Stomach (tissue), 19 donors: ENCODE measurements at places on chromosomes 3 and 15. TPM values are rescaled to one million over a fixed set of nuclear protein-coding genes. Genes with fewer than 3 reads are reported as not detected.

The CSTA gene
- not detected for total RNA-seq

DNA sequence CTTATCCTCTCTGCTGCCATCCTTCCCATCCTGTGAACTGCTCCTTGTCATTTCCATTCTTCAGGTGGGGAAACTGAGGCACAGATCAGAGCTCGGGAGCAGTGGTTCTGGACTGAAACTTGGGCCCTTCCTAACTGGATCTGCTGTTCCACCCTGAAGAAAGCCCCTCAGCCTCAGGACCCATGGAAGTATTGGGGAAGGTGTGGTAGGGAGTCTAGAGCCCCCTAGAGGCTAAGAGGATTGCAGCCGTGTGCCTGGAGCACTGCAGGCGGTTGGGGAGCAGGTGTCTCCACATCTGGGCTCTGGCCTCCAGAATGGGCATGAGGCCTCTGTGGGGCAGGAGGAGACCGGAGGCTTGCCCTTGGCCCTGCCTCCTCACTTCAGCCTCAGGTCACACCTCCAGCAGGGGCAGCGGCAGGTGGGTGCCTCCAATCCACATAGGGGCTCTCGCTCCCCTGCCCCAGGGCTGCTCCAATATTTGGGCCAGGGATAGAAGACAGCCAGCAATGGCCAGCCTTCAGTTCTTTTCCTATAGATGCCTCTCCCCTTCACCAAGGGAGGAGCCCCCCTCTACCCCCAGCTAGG is 28.1 kb downstream of the DNAJB8 start:
- H3K27me3 ChIP-seq = peaks cover 46% of the 10 kb centered on the region
- H3K27ac ChIP-seq = no peak overlapping the region
- no peak for DNase-seq

- no peak for DNase-seq
- H3K4me3 ChIP-seq = no peak overlapping the region
- no peaks in the 10 kb centered on the region for H3K27me3 ChIP-seq
Observed at GRCh38 chr15:83983634-83984458, 251.7 kb upstream of the GOLGA6L4 start.

The KCNH8 gene
- 5.3 TPM for total RNA-seq

DNA sequence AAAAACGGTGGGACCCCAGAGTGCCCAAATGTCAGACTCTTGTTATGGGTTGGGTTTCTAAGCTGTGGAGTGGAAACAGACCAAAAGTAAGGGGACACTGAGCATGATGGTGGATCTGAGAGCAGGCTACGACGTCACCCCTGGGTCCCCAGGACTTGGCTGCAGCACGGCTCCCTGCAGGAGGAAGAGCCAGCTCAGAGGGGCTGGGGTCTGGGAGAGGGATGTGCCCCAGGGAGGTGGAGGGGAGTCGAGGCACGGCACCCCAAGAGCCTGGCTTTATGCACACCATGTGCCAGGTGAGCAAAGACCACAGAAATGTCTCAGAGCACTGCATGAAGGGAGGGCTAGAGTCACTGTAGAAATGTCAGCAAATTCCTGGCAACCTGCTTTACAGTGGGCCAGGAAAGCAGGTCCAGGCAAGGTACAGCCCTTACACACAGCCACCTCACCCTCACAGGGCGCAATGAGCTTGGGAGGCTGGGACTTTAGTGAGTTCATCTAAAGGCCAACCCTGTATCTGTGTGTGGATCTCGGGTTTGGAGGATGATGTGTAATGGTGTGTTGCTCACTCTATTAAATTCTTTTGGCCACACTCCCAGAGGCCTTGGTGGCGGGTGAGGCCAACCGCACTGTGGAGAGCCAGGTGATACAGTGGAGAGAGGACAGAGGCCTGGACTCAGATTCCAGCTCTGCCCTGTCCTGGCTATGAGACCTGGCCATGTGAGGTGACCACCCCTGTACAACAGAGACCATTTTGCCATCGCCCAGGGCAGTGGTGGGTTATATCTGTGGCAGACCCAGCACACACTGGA is 14.1 kb downstream of the CTSH start:
- no peak overlapping the region for H3K4me3 ChIP-seq
- H3K4me1 ChIP-seq = peaks cover 28% of the 10 kb centered on the region
- peaks cover 9% of the 10 kb centered on the region for H3K36me3 ChIP-seq
- no peak overlapping the region for H3K27ac ChIP-seq
- no peaks in the 10 kb centered on the region for H3K27me3 ChIP-seq

- H3K4me1 ChIP-seq = peaks cover 16% of the 10 kb centered on the region
- no peak overlapping the region for H3K27ac ChIP-seq
- no peaks in the 10 kb centered on the region for H3K27me3 ChIP-seq
- H3K4me3 ChIP-seq = no peak overlapping the region
- H3K36me3 ChIP-seq = peaks cover 15% of the 10 kb centered on the region
Observed at GRCh38 chr3:66224220-66224619, 3.4 kb downstream of the SLC25A26 start.

The LINGO1 gene
- 0.55 TPM for total RNA-seq
